Activated T-cell treated with anti-CD3 and anti-CD28 coated beads, Interleukin-2, amount 50 U/mL, for 72 hours (primary cell): ENCODE measurements at places on chromosomes 13 and 19. TPM values are rescaled to one million over a fixed set of nuclear protein-coding genes. Genes with fewer than 3 reads are reported as not detected.

The IGFL2 gene
- not detected for total RNA-seq

The NECTIN2 gene
- total RNA-seq, result 3.3 TPM

The CCNA1 gene
- 0.19 TPM for total RNA-seq

The B3GNT8 gene
- total RNA-seq, result 1.1 TPM

The IL17D gene
- 0.30 TPM for total RNA-seq

The UHRF1 gene
- 110 TPM for total RNA-seq

The PTPRS gene
- total RNA-seq, result 2.7 TPM

The DAND5 gene
- 0.32 TPM for total RNA-seq

The FARP1 gene
- 2.4 TPM for total RNA-seq
